CD4-positive, CD25-positive, alpha-beta regulatory T cell (primary cell): ENCODE measurements at places on chromosomes 3 and 15.

DNA sequence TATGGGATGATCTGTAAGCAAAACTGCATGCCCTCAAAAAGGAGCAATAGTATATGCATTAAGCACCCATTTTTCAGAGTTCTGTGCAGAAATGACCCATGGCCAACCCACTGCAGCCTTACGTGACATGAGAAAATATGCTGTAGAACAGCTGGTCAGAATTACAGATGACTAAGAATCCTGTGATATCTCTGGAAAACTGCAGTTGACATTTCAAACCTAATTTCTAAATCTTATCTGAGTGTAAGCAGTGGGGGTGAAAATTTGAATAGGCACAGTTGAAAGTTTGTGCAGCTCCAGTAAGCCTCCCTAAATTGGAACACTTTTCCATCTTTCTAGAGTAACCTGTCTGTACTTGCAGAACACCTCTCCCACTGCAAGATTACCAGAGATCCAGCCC lies 28.7 kb upstream of the COL6A6 start:
- DNase-seq = no peak

- DNase-seq = no peak
These were observed 67.5 kb downstream of the TIPARP start for GRCh38 chr3:156741935-156742334.

DNA sequence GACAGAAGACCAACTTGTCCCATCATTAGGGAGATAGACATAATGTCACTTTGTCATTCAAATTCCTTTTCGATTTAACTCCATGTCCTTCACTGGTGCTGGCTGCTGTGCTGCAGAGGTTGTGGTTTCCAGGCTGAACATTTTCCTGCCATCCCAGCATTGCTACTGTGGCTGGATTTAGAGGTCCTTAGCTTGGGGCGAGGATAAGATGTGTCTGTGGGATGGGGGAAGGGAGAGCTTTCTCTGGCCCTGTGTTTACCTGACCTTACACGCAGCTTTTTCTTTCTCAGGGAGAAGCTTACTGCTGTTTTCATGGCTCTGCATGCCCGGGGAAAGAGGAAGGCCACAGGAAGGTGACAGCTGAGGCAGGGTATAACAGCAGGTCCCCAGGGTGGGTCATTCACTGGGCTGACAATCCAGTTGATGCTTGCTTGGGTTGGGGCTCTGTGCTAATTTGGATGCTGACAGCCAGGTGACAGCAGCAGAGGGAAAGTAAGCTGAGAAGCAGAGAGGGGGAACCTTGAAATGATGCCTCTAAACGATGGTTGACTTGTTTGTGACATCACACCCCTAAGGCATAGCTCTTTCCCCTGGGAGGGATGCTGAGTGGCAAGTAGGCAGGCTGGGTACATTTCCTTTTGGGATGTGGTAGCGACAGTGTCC lies 326.9 kb upstream of the CTNNB1 start:
- DNase-seq = no peak

DNA sequence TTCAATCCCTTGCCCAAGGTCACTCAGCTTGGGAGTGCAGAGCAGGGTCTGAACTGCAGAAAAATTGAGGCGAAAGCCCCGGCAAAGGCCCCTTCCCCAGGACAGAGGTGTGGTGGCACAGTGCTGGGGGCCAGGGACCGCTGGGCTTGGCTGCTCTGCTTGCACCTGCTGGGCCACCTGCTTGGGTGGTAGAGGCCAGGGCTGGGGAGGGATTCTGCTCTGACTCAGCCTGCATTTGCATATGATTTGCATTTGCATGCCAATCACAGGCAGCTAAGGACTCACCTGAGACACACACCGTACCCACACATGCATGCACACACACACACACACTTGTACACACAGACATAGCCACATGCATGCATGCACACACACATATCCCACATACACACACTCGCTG lies 9.9 kb downstream of the GRM2 start:
- no peak for DNase-seq

- DNase-seq = no peak
These were observed 32.9 kb downstream of the ALCAM start for GRCh38 chr3:105399611-105400010.

GRCh38 chr15:36591536-36592411 lies 12.3 kb downstream of the CDIN1 start:
- no peak for DNase-seq

DNA sequence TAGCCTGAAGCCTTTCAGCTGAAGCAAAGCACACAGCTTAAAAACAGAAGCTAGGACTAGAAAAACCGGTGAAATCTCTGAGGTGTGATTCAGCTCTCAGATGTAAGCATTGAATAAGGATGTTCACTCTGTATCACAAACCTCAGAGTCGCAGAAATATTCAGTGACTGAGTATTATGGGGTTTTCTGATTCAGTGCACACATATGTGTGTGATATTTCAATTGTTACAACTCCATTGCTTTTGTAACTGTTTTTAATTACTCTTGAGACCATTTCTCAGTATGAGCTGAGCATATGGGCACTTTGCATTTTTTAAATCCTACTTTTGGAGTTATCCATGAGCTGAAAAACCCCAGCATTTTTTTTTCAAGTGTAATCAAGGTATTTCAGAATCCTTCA lies 868.8 kb downstream of the NTRK3 start:
- no peak for DNase-seq

DNA sequence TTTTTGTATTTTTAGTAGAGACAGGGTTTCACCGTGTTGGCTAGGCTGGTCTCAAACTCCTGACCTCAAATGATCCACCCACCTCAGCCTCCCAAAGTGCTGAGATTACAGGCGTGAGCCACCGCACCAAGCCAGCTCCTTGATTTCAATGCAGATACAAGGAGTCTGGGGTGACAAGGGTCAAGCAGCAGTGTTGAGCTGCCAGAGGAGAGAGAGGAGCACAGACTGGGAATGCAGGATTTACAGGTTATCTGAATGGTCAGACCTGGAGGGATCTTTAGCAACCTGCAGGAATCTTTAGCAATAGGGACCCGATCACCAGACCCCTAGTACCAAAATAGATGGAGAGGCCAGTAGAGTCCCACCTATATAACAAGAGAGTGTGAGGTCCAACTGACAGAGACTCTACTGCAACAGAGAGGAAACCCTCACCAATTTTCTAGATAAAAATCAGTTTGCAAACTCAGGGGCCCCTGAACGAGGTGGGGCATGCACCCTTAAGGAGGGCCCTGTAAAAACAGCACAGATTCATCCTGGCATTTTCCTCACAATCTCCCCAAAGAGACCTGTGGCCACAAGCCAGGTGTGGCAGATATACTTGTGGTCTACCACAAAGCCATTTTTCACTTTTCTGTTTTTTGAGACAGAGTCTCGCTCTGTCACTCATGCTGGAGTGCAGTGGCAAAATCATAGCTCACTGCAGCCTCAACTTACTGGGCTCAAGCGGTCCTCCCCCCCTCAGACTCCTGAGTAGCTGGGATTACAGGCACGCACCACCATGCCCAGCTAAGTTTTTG lies 10.7 kb upstream of the SHISA5 start:
- peak; percentile 83 for DNase-seq

- DNase-seq = peak; percentile 11
These were observed 98.5 kb downstream of the STAG1 start for GRCh38 chr3:136653628-136654027.

DNA sequence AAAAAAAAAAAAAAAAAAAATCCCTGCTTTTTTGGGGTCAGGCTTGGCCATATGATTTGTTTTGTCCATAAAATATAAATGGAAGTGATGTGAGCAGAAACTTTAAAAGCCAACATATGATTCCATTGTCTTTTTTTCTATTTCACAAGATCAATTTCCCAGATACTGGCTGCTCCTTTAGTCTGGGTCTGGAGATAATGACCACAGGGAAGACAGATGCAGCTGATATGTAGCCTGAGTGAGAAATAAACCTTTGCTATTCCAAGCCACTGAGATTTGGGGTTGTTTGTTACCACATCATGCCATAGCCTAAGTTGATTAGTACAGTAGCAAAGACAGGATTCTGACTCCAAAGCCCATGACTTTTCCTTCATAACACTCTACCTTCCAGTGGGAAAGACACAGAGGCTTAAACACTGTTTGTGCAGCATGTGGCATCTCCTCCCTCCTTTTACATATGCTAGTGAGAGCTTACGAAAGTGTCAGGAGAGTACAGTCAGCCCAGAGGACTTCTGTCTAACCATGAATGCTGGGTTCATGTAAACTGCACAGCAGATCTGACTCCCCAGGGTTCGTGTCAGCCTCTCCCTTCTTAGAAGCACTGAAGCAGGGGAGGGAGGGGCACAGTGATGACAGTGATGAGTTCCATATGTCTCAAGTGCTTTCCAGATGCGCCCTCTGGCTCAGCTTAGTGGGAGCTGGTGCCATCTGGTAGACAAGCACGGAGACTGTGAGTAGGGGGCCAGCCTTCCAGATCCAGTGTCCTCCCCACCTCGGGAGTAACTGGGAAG lies 36.7 kb upstream of the SLC7A14 start:
- no peak for DNase-seq

DNA sequence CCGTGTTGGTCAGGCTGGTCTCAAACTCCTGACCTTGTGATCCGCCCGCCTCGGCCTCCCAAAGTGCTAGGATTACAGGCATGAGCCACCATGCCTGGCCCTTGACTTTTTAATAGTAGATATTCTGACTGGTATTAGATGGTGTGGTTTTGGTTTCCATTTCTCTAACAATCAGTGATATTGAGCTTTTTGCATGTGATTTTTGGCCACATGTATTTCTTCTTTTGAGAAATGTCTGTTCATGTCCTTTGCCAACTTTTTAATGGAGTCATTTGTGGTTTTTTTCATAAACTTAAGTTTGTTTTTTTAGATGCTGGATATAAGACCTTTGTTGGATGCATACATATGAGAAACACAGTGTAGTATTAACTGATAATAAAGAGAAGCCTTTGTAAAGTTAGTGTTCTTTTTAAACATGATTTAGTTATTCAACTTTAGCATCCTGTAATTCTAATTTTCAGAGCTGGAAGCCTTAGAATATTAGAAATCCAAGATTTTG lies 280.8 kb downstream of the RBMS3 start:
- DNase-seq = no peak

DNA sequence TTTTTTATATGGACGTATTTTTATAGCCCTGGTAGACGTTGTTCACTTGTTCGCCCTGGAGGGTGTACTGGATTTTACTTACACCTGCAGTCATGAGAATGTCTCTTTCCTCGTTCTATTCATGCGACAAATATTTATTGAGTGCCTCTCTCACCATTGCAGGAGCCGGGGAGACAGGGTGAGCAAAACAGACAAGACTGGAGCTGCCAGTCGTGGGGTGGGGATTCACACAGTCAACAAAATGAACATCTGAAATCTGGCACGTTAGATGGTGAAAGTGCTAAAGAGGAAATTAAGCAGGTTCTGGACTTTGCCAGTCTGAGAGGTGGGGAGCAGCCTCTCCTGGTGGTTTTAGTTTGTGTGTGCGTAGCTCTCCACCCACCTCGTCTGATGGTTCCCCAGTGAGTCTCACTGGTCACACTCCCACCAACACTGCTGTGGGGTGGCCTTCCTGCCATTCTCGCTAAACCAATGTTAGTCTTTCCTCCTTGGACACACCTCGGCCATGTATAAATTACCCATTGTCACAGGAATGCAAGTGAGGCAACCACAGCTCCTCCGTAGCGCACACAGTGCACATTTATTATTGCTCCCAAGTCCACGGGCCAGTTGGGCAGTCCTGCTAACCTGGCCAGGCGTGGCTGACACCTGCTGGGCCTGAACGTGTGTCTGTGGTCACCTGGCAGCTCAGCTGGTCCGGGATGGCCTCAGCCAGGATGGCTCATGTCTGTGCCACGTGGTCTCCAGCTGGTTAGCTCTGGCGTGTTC lies 31.5 kb downstream of the FBLN2 start:
- no peak for DNase-seq

- DNase-seq = no peak
These were observed 324.6 kb upstream of the PROK2 start for GRCh38 chr3:72109327-72110259.

GRCh38 chr3:119918992-119919933 lies 137.4 kb downstream of the NR1I2 start:
- DNase-seq = no peak

- no peak for DNase-seq
These were observed 53.8 kb downstream of the TMEM45A start for GRCh38 chr3:100546020-100546744.

DNA sequence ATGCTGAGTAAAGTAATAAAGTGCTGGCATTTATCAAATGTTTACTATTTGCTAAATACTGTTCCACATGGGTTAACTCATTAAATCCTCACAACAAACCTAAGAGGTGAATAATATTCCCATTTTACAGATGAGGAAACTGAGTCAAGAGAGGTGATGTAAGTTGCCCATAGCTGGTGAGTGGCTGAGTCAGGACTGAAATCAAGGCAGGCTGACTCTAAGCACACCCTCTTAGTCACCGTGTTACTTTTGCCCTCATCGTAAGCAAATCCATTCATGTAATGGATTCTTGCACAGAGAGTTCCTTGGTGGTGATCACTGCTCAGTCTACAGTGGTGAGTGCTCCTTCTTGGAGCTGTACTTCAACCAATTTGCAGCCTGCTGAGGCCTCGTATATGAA lies 28.9 kb upstream of the PTX3 start:
- DNase-seq = no peak

DNA sequence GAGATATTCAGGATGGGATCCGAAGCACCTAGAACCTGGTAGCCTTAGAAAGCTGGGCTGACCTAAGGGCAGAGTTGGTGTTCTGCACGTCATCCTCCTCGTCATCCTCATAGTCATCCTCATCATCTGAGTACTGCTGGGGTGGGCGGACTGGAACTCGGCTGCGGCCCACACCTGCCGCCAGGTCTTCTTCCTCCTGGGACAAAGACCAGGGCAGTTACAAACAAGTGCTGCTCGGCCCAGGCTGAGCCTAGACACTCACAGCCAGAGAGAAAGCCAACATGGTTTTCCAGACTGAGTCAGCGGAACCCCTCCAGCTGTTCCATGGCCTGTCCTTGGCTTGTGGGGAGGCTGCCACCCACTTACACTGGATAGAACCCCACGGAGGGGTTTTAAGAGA lies 40.5 kb downstream of the SEMA3G start:
- no peak for DNase-seq

- no peak for DNase-seq
These were observed 179.7 kb upstream of the LPP start for GRCh38 chr3:187973977-187974870.

GRCh38 chr3:43256714-43257461 lies 29.5 kb upstream of the SNRK start:
- DNase-seq = no peak

- DNase-seq = no peak
These were observed 232.9 kb downstream of the UACA start for GRCh38 chr15:70530503-70530902.

- no peak for DNase-seq
These were observed 492.6 kb downstream of the LPP start for GRCh38 chr3:188646592-188646991.

DNA sequence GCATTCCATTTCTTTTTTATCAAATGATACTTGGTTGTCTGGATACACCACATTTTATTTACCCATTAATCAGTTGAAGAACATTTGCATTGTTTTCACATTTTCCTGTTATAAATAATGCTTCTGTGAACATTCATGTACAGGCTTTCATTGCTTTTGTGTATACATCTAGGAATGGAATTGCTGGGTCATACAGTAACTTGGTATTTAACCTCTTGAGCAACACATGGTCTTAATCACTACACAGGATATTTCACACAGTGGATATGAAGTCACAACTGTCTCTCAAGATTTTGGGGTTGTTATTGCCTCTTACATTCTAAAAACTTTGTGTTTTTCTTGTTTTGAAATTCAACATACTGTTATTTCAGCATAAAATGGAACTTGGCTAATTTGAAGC lies 48.2 kb downstream of the C3orf85 start:
- no peak for DNase-seq
